ENCODE measurements at places on chromosomes 2 and 18.

DNA sequence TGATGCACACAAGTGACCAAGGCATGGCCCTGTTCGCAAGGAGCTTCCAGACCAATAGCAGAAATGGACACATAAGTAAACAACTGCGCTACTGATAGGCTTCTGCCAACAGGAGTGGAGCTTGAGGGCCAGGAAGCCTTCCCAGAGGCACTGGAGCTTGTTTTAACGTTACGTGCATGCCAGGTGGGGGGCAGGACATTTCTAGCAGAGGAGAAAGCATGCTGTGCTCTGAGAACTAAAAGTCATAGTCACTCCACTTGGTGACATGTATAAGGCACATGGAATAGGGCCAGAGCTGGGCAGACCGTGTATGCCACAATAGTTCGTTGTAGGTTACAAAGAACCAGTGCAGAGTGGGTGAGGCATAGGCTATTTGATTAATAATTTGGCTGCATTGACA is 184.2 kb downstream of the NEDD4L start:
- no peak for DNase-seq

DNA sequence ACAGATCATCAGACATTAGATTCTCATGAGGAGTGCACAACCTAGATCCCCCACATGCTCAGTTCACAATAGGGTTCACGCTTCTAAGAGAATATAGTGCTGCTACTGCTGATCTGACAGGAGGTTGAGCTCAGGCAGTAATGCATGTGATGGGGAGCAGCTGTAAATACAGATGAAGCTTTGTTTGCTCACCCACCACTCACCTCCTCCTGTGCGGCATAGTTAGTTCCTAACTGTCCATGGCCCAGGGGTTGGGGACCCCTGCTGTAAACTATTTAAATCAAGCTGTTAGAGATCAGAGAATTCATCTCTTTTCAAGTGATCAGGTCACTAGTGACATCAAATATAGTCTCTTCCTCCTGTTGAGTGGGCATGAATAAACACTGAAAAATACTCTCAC is 88.8 kb upstream of the ACVR2A start:
- no peak for DNase-seq

- DNase-seq: no peak
Observed at GRCh38 chr2:36338827-36339145, 16.8 kb upstream of the CRIM1 start.

DNA sequence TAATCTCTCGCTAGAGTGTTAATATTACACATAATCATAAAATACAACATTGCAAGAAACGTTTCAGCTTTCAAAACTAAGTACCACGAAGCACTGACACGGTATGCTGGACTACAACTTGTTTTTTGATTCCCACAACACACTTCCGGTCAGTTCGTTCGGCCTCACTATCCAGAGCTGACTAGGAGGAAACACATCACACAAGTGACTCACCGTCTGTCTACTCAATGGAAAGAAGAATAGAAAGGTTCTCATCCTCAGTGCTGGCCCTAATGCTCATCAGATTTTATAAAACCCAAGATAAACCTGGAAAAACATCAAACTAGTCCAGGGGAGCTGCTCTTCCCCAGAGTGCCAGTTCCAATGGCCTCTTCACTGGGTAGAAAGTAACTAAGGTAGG is 42.9 kb downstream of the ZNF385B start:
- no peak for DNase-seq

GRCh38 chr2:136905779-136906178 is 140.4 kb downstream of the THSD7B start:
- no peak for DNase-seq

DNA sequence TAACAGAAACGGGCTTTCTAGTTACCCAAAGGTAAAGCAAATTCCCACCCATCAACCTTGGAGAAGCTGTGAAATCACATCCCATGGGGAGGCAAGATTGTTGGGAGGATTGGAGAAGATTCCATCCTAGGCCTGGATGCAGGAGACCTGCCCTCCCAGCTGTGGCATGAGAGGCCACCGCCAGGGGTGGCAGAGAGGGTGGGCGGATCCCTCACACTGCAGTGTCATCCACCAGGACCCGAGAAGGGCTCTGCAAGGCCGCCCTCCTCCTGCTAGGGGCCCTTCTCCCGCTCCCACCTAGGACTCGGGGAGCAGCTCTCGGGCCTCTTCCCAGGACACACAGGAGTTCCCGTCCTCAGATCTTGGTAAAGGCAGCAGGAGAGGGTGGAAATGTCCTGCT is 15.5 kb upstream of the ATG16L1 start:
- DNase-seq: no peak

DNA sequence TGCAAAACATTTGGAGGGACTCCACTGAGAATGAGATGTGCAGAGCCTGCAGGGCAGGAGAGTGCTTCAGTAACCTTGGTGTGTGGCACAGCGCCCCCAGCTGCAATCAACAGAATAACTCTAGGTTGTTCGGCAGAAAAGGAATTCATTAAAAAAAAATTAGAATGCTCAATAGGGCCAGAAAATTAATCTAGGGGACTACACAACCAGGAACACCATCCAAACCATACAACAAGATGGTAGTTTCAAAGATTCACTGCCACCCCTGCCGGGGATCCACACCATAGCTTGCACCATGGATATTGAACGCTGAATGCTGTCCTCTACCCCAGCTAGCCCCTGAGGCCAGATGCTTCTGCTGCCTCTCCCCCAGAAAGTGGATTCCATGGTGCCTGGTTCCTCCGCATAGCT is 50.1 kb downstream of the THUMPD2 start:
- peak; percentile 26 for DNase-seq

DNA sequence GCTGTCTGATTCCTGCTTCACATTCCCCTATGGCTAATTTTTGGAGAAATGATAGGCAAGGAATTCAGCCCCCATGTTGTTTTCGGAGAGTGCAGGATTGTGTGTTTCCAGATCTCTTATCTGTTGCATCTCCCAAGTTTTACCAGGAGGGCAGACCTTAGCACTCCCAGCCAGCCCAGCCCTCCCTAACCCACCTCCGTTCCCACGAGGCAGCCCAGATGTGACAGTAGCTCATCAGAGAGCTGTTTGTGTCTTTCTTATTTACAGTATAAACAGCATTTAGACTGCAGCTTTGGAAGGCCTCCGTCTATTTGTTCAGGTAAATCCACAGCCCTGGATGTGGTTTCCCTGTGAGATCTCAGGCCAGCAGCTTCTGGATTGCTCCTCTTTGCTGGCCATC is 91.6 kb downstream of the THNSL2 start:
- no peak for DNase-seq

DNA sequence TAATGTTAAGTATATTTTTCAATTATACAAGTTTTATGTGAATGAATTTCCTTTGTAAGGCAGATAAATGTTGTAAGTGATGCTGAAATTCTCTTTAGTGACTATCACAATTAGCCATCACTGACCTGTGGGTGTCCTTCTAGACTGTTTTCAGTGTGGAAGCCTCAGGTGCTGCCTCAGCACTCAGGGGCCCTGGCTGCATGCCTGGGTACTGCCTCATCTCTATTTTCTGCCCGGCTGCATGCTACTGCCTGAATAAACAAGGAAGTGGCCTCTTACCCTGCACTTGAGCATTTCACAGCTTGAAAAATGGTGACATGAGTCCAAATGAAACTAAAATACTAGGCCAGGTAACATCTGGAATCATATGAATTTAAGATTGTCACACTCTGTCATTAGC is 787.6 kb upstream of the SALL3 start:
- no peak for DNase-seq

DNA sequence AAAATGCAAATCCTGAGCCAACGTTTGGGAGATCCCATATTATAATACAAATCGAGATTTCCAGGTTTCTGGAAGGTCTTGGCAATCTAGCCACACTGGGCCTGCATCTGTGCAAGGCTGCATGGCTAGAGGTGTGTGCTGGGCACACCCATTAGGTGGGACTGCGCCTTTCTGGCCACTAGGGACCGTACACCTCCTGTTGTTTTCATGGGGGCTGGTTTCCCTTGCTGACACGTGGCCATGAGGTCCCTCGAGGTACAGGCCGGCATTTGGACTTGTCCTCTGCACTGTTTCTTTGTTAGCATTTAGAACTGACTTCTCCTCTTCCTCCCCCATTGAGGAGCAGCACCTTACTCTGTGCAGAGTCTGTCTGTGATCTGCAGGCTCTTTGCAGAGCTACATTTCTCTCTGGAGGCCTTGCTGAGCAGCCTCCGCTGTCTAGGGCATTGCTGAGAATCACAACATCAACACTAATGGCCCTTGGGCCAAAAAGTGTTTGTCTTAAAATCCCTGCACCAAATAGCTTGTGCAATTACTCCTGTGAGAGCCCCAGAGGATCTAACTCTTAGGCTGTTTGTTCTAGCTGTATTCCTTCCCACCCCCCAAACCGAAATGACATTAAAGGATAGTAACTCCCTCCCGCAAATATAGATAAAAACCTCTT is 131.2 kb downstream of the NEDD4L start:
- DNase-seq: no peak

GRCh38 chr2:138312061-138312460 is 189.5 kb upstream of the SPOPL start:
- DNase-seq: no peak

GRCh38 chr2:119574108-119574815 is 30.0 kb downstream of the CFAP221 start:
- no peak for DNase-seq

Data from hypothalamus (tissue), 51 donors.